ENCODE measurements at places on chromosomes 1 and 21. TPM values are rescaled to one million over a fixed set of nuclear protein-coding genes. Genes with fewer than 3 reads are reported as not detected.
A peak's percentile ranks its signal among the peaks of the same experiment; 100 is the strongest.

GRCh38 chr1:66330722-66331141 lies 203.2 kb upstream of the SGIP1 start:
- H3K27me3 ChIP-seq, result no peaks in the 10 kb centered on the region
- H3K27ac ChIP-seq, result peak overlapping the region; percentile 28
- peak overlapping the region; percentile 5 for H3K4me3 ChIP-seq
- DNase-seq, result no peak
- H3K36me3 ChIP-seq, result no peaks in the 10 kb centered on the region

DNA sequence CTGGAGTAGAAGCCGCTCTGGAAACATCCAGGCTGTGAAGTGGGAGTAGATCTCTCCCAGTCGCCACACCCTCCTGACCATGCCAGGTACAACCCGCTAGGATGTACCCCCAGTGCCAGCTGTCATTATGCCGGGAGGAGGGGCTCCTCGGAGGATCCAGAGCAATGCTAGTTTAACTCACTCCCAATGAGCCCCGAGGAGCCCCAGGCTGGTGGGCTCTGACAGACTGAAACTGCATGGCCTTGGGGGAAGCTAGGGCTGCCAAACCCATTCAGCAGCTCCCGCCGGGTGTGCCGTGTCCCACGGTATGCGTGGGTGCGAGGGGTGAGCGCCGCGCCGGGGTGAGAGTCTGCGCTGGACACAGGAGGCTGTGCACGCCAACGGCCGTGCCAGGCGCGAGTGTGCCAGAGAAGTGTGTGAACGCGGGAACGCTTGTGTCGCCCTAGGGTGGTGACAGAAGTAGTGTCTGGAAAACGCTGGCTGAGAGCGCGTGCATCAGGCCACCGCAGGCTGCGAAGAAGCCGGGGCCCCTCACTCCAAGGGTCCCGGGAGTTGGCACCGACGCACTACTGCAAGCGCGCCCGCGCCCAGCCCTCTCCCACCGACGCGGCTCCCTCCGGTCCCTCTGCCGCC lies 177.1 kb upstream of the EDN2 start:
- H3K4me3 ChIP-seq, result peak overlapping the region; percentile 79
- no peaks in the 10 kb centered on the region for H3K36me3 ChIP-seq
- no peak overlapping the region for H3K27ac ChIP-seq
- DNase-seq, result no peak
- peaks cover 13% of the 10 kb centered on the region for H3K4me1 ChIP-seq

OR14K1 gene
- total RNA-seq, result not detected

- H3K27ac ChIP-seq, result no peak overlapping the region
- no peak overlapping the region for H3K4me3 ChIP-seq
- H3K36me3 ChIP-seq, result no peaks in the 10 kb centered on the region
- H3K4me1 ChIP-seq, result peaks cover 40% of the 10 kb centered on the region
Measured at GRCh38 chr1:228812961-228813360, 77.7 kb downstream of the RHOU start.

GRCh38 chr1:71222668-71223067 lies 141.8 kb upstream of the ZRANB2 start:
- 0 out of 2 replicates have a peak, but pooled peaks cover 4% of the 10 kb centered on the region for H3K4me1 ChIP-seq
- no peak overlapping the region for H3K4me3 ChIP-seq
- H3K27me3 ChIP-seq, result no peaks in the 10 kb centered on the region

DNA sequence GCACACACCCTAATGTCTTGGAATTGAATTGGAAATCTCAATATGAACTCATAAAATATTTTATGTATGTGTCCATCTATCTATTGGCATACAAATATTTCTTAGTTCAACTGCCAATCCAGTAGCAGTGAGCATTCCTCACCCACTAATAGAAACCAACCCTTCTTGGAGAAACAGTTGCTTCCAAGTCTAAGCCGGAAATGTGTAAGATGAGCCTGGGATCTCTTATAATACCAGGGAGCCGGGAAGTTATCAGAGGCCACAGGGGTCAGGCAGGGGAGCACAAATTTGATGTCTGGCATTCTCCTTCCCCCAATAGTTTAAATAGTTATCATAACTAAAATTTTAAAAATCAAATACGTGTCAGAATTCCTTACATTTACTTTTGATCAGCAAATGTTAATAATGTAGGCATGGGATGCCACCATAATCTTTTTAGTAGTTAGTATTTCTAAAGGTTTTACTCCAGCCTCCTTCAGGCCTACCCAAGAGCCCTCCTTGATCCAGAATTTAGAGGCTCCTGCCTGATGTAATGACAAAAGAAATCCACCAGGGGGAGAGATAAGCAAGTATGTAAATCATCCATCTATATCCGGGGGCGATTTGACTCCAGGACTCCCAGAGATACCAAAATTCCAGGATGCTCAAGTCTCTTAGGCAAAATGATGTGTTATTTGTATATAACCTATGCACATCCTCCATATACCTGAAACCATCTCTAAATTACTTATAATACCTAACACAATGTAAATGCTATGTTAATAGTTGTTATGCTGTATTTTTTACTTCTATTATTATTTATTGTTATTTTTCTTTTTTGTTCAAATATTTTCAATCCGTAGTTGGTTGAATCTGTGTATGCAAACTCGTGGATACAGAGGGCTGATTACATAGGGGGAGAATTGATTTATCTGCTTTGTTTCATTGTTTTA lies 218.7 kb upstream of the COA6 start:
- no peak overlapping the region for H3K27ac ChIP-seq
- DNase-seq, result peak; percentile 20
- H3K4me3 ChIP-seq, result no peak overlapping the region
- H3K27me3 ChIP-seq, result no peaks in the 10 kb centered on the region
- no peaks in the 10 kb centered on the region for H3K36me3 ChIP-seq

DNA sequence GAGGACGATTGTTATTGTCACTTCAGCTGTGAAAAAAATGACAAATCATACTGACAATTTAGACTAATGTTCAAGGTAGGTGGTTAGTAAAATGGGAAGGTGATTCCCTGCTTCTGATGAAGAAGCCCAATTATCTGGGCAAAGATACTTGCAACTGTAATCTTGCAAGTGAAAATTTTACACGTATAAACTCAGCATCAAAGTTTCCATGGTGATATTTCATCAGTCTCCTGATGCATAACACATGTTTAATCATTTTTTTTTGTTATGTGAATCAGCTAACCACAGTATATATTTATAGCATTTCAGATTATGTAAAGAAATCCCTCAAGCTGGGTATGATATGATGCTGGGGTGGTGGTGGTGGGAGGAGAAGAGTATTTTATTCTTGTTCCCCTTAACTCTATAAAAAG lies 16.4 kb upstream of the KCNK1 start:
- H3K36me3 ChIP-seq, result no peaks in the 10 kb centered on the region
- peaks cover 25% of the 10 kb centered on the region for H3K27me3 ChIP-seq
- DNase-seq, result no peak
- H3K4me1 ChIP-seq, result 0 out of 2 replicates have a peak, but pooled peaks cover 2% of the 10 kb centered on the region
- H3K27ac ChIP-seq, result no peak overlapping the region

LORICRIN gene
- not detected for total RNA-seq

- H3K27ac ChIP-seq, result no peak overlapping the region
- H3K27me3 ChIP-seq, result no peaks in the 10 kb centered on the region
- no peak overlapping the region for H3K4me3 ChIP-seq
- peaks cover 15% of the 10 kb centered on the region for H3K36me3 ChIP-seq
- no peak for DNase-seq
- H3K4me1 ChIP-seq, result no peaks in the 10 kb centered on the region
Measured at GRCh38 chr1:147413110-147413605, 128.1 kb upstream of the BCL9 start.

DNA sequence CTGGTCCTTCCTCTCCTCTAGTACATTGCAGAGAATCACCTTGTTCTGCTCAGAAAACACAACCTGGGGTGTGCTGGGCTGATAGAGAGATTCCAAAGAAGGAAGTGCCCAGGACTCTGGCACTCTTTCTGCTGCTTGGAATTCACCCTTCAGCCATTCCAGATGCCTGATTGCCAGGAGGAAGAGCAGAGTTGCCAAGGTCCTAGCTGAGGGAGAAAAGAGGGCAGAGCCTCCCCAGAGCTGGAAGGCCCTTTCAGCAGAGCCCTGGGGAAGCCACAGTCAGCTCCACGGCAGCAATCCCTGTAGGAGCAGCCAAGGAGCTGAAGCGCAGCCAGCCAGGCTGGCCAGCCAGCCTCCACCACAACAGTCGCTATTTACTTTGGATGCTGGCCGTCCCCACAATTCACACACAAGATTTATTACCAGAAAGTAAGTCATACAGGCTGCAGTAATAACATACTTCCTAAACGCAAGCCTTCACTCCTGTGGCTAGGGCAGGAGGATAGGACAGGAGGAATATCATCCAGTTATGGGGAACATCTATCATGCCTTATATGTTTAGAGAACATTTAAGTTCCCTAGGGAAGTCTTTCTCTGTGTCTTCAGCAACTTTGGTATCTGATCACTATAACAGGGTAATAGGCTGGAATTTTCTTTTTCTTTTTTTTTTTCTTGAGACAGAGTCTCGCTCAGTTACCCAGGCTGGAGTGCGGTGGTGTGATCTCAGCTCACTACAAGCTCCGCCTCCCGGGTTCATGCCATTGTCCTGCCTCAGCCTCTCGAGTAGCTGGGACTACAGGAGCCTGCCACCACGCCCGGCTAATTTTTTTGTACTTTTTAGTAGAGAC lies 36.6 kb upstream of the SLC44A3 start:
- no peak overlapping the region for H3K4me3 ChIP-seq
- H3K27me3 ChIP-seq, result no peaks in the 10 kb centered on the region
- no peak overlapping the region for H3K27ac ChIP-seq
- peaks cover 7% of the 10 kb centered on the region for H3K4me1 ChIP-seq
- no peaks in the 10 kb centered on the region for H3K36me3 ChIP-seq
- no peak for DNase-seq

GRCh38 chr1:171180670-171181069 lies 4.4 kb upstream of the FMO2 start:
- H3K4me1 ChIP-seq, result peaks cover 13% of the 10 kb centered on the region
- no peak overlapping the region for H3K4me3 ChIP-seq
- no peaks in the 10 kb centered on the region for H3K36me3 ChIP-seq
- no peak for DNase-seq

DNA sequence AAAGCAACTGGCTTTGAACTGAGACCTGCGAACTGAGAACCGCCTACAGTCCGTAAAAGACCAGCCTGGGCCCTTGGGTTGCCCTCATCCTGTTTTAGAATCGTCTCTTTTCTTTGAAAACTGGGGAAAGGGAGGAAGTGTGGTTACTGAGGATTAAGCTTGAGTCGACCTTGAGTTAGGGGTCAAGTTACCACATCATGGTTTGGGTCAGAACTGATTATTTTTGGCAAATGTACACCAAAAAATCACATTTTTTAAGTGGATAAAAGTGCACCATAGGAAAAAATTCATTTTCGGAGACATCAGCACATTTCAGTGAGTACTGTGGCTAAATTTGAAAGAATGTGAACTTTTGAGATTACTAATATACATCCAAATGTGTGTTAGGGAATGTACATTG lies 76.9 kb upstream of the KAZN start:
- H3K36me3 ChIP-seq, result no peaks in the 10 kb centered on the region
- H3K4me1 ChIP-seq, result no peaks in the 10 kb centered on the region
- peaks cover 32% of the 10 kb centered on the region for H3K27me3 ChIP-seq
- H3K27ac ChIP-seq, result no peak overlapping the region
- DNase-seq, result no peak
- H3K4me3 ChIP-seq, result no peak overlapping the region

DNA sequence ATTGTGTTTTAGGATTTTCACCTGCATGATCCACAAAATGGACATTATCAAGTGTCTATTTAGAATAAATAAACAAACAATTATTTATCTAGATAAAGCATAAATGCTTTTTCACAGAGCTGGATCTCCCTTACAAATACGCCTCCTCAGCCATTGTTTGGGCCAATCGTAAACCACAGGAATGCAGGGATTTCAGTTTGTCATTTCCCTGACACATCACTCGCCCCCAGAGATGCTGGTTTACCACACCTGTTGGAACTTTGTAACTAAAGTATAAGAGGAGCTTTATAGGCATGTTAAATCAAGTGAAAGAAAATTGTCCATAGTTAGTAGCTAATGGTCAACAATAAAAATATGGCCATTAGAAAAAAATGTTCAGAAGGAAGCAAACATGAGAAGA lies 40.3 kb downstream of the GPR88 start:
- no peaks in the 10 kb centered on the region for H3K36me3 ChIP-seq
- H3K4me3 ChIP-seq, result no peak overlapping the region
- peaks cover 4% of the 10 kb centered on the region for H3K4me1 ChIP-seq
- no peak overlapping the region for H3K27ac ChIP-seq

- H3K4me3 ChIP-seq, result no peak overlapping the region
- 0 out of 2 replicates have a peak, but pooled peaks cover 3% of the 10 kb centered on the region for H3K4me1 ChIP-seq
- H3K27ac ChIP-seq, result no peak overlapping the region
- H3K27me3 ChIP-seq, result no peaks in the 10 kb centered on the region
Measured at GRCh38 chr21:23496729-23497128, 2110.6 kb downstream of the MRPL39 start.

- H3K27ac ChIP-seq, result no peak overlapping the region
- H3K36me3 ChIP-seq, result peaks cover 15% of the 10 kb centered on the region
- no peak overlapping the region for H3K4me3 ChIP-seq
- no peaks in the 10 kb centered on the region for H3K27me3 ChIP-seq
- 0 out of 2 replicates have a peak, but pooled peaks cover 6% of the 10 kb centered on the region for H3K4me1 ChIP-seq
Measured at GRCh38 chr1:74715806-74716205, 17.0 kb downstream of the CRYZ start.

GRCh38 chr1:25626018-25626417 lies 9.4 kb downstream of the MAN1C1 start:
- H3K4me1 ChIP-seq, result 0 out of 2 replicates have a peak, but pooled peaks cover 3% of the 10 kb centered on the region
- H3K27ac ChIP-seq, result no peak overlapping the region
- H3K27me3 ChIP-seq, result no peaks in the 10 kb centered on the region
- H3K4me3 ChIP-seq, result no peak overlapping the region
- no peaks in the 10 kb centered on the region for H3K36me3 ChIP-seq

DNA sequence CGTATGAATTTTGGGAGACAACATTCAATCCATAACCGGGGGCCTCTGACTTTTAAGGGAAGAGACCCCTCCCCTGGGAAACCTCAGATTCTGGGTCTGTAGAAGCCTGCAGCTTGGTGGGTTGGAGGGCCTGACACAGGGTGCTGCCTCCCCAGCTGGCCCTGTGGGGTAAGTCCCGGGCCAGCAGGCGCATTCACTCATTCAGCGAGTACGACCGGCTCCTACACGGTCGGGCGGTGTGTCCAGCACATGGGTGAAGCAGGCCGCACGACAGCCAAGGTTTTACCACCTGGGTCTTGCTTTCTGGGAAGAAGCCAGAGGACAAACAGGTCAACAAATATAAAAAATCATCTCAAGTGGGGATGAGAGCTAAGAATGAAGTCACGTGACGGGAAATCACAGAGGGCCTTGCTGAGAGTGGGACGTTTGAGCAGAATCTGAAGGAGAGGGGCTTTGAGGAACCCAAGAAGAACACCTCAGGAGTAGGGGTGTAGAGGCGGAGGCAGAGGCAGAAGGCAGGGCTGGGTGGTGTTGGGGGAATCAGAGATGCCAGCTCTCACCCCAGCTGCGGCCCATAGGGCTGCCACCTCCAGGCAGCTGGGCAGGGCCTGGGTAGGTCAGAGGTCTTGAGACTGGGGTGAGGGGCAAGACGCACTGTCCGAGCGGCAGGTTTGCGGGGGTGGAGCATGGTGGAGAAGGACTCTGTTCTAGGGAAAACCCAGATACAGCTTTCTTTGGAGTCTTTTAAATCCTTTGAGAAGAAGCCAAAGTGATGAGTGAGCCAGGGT lies 333.3 kb upstream of the VAMP3 start:
- no peak overlapping the region for H3K27ac ChIP-seq
- no peak overlapping the region for H3K4me3 ChIP-seq
- peaks cover 5% of the 10 kb centered on the region for H3K36me3 ChIP-seq
- H3K4me1 ChIP-seq, result peaks cover 3% of the 10 kb centered on the region
- no peak for DNase-seq

Measured in WTC11 (cell line).